ENCODE measurements at places on chromosomes 7 and 10.

DNA sequence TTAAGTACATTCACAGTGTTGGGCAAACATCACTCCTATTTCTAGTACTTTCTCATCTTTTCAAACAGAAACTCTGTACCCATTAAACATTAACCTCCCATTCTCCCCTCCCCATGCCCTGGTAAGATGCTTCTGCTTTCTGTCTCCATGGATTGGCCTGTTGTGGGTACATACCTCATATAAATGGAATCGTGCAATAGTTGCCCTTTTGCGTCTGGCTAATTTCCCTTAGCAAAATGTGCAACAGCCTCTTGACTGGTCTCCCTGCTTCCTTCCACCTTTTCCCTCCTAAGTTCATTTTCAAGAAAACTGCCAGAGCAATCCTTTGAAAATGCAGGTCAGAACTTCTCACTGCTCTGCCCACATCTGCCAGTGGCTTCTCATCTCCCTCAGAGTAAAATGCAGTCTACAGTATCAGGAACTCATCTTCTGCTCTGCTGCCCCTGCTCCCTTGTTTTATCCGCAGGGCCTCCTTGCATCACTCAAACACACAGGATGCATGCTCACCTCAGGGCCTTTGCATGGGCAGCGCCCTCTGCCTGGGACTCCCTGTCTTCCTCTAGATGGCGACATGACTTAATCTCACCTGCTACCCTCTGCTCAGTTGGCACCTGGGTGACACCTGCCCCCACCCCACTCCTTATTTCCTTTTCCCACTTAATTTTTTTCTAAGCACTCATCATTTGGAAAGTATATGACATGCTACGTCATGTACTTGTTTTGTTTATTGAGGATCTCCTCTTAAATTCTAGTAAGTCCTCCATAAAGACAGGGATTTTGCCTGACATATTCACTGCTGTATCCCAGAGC, 44.3 kb upstream of the ECHDC3 start:
- no peak for DNase-seq

GRCh38 chr10:70925377-70926225, 37.2 kb upstream of the PCBD1 start:
- DNase-seq, result peak; percentile 24

GRCh38 chr7:87543623-87544022, 57.1 kb downstream of the ABCB1 start:
- DNase-seq, result no peak

DNA sequence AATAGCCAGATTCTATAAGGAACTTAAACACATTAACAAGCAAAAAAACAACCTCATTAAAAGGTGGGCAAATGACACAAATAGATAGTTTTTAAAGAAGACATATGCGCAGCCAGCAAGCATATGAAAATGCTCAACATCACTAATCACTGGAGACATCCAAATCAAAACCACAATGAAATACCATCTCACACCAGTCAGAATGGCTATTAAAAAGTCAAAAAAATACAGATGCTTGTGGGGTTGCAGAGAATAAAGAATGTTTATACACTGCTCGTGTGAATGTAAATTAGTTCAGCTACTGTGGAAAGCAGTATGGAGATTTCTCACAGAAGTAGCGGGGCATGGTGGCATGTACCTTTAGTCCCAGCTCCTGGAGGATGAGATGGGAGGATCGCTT, 164.0 kb downstream of the CHRM2 start:
- no peak for DNase-seq

GRCh38 chr10:118957443-118957825, 72.1 kb upstream of the NANOS1 start:
- no peak for DNase-seq

DNA sequence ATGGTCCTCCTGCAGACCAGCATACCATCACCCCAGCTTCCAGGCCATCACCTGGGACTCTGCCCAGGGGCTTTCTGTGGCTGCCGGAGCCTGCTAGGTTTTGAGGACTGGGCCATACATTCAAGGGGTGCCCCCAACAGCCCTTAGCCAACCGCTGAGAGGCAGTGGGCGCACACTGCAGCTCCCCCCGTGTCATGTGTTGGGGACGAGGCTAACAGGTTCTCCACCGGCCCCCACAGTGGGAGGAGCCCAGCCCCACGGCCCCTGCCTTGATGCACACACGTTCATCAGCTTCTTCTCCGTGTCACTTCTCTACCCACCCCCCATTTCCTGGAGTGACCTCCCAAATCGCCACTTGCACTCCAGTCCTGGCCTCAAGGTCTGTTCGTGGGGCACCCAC, 543.2 kb upstream of the FOXK1 start:
- DNase-seq, result no peak

DNA sequence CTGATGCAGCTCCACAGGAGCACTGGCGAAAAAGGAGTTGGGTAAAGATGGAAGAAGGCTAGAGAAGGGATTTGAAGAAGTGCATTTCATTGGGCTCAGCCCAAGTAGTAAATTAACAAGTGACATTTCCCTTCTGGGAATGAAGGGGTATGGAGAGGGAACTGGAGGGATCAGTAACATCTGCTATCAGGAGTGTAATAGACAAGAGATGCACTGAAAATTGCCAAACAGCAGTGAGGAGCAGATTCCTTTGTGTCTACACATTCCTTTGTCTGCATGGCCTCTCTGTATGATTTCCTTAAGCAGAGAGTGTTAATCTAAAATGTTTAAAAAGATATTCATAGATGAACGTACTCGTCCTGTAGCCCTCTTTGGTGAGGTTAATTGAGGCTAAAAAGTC, 148.2 kb upstream of the FERD3L start:
- no peak for DNase-seq

GRCh38 chr7:106358103-106358663, 73.4 kb upstream of the NAMPT start:
- DNase-seq, result no peak

DNA sequence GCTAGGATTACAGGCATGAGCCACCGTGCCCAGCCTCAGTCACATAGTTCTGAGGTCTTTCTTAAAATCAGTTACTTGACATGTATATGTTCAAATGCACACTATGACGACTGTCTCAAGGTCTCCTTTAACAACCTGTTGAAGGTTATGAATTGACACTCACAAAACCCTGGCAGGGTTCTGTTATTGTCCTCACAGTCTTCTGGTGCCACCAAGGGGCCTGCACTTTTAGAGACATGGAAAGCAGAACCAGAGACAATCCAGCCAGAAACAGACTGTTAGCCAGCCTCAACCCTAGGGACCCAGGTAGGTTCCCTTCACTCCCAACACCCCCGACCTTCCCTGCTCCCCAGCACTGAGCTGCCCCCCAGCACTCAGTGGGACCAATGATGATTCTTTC, 26.4 kb downstream of the TEX36 start:
- DNase-seq, result no peak

DNA sequence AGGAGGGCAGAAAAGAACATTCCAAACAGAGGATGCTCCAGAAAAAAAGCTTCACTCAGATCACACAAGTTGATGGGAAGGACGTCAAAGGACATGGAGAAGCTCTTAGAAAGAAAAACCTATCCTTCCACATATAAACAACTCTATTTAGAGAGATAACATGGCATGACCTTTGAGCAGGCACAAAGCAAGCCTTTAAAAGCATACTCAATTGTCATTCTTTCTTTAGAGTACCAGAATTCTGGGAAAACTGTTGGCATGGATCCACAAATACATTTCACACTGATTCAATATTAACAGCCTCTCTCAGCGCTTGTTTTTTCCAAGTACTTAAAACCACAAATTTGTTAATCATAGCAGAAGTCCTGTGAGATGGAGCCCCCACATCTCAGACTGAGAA, 7.3 kb upstream of the ABLIM1 start:
- DNase-seq, result no peak

DNA sequence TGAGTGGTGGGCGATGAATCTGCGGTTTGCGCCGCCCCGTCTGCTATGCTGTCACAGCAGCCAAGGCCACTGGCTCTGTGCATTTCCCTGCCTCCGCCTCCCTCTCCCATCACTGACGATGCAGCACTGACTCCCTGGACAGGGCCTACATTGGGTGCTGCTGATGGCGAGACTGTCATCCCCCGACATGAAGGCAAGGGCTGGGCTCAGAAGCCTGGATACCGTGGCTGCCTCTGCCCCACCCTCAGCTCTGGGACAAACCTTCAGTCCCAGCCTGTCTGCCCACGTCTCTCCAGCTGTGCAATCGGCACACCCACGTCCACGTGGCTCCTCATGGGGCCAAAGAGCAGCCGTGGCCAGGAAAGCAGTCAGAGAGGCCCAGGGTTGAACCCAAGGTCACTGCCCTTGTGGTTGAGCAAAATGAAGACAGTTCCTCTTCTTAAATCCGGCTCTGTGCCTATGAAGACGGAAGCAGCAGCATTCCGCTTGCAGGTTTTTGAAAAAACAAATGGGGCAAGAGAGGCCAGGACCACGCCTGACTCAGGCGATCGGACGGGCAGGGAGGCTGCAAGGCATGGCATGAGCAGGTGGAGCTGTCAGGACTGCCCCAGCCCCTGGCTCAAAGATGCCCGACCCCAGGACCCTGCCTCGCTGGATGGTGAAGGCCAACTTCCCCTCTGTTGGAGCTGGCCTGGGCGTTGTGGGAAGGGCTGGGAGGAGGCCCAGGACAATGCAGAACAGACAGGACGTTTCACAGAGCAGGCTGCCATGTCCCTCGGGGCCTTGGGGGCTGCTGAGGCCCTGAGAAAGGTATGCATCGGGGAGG, 517.5 kb downstream of the DNAJB6 start:
- DNase-seq, result no peak

GRCh38 chr10:10552948-10553347, 464.7 kb upstream of the CELF2 start:
- DNase-seq, result no peak

GRCh38 chr10:297567-297966, 162.3 kb downstream of the ZMYND11 start:
- DNase-seq, result no peak

- no peak for DNase-seq
These were observed 77.7 kb downstream of the ITGB8 start for GRCh38 chr7:20408467-20408826.

- no peak for DNase-seq
These were observed 90.4 kb upstream of the TNS3 start for GRCh38 chr7:47672271-47672791.

GRCh38 chr7:81162234-81162633, 243.4 kb upstream of the SEMA3C start:
- DNase-seq, result no peak

GRCh38 chr7:100367251-100367620, 6.1 kb upstream of the PILRA start:
- DNase-seq, result no peak

GRCh38 chr7:41272664-41273063, 430.2 kb downstream of the INHBA start:
- DNase-seq, result no peak

DNA sequence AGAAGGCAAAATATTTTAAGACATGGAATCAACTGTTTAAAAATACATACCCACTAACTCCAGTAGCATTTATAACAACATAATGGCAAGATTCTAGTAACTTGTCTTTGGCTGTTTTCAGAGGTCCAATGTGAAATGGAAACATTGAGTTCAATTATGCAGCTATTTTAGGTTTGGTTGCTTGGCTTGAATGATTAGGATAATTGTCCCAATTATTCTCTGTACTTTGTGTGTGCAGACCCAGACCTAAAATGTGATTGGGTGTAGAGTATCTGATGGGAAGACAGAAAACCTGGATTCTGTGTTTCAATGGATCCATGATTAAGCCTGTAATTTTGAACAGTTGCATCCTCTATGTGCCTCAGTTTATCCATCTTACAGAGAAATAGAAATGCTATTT, 392.7 kb upstream of the NFE2L3 start:
- no peak for DNase-seq

GRCh38 chr10:3850999-3851937, 66.3 kb upstream of the KLF6 start:
- DNase-seq, result peak; percentile 78

DNA sequence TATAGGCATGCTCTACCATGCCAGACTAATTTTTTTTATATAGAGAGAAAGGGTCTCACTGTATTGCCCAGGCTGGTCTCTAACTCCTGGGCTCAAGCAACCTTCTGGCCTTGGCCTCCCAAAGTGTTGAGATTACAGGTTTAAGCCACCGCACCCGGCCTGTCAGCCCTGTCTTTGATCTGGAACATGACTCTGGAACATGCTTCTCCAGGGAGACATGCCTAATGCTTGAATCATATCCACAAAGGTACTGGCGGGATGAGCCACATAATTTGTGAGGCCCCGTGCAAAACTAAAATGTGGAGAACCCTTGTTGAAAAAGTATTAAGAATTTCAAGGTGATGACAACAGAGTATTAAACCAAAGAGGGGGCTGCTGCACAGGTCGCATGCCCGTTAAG, 282.8 kb downstream of the ARHGAP12 start:
- peak; percentile 36 for DNase-seq

GRCh38 chr7:20945451-20945850, 158.8 kb upstream of the SP8 start:
- DNase-seq, result no peak

GRCh38 chr10:31757831-31758230, 170.8 kb downstream of the ARHGAP12 start:
- DNase-seq, result no peak

DNA sequence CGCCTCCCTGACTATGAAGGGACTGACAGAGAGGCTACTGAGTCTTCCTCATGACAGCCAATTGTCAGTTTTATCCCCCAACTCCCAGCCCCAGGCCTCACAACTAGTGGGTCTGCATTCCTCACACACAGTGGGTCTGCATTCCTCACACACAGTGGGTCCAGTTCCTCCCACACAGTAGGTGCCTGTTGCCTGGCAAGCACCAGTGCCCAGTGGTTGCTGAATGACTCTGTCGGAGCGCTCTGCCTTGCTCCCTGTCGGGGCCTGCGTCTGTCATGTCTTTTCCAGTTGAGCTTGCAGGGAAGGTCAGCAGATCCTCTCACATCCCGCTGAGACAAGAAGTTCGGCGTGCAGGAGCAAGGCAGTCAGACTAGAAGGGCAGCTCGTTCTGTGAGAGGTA, 590.0 kb upstream of the MKI67 start:
- DNase-seq, result no peak

DNA sequence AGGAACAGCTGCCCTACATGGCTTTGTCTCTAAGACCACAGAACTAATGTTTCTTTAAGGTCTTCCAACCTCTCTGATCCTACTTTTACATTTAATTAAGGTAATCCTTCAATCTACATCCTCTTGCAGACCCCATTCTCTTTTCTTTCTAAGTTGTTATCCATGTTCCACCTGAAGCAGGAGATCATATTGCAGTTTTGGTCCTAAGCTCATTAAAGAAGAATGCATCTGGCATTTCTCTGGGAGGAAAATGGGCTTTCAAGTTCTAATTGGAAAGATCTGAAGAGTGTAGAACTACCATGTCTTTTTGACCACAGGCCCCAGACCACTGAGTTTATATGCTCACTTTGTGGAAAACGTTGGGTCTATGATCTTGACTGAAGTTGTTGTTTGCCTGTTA, 111.2 kb downstream of the SEM1 start:
- no peak for DNase-seq

DNA sequence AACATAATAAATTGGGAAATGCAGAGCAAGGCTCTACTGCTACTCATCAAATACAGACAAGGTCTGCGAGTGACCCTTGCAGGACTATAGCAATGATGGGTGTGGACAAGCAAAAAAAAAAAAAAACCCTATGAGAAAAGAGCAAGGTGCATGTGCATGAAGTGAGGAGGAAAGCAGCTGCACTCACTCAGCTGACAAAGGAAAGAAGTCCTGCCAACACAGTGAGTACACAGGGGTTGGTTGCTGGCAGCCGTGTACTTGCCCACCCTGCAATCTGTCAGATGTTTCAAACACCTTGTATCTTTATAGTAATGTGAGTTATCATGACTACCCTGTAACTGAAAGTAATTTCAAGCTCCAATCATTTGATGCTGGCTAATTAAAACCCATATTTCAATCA, 20.5 kb downstream of the CHCHD3 start:
- no peak for DNase-seq

Measured in HT1080 (cell line).